Naive B cell (primary cell): ENCODE measurements at places on chromosomes 2 and 18. TPM values are rescaled to one million over a fixed set of nuclear protein-coding genes. Genes with fewer than 3 reads are reported as not detected.

The SERPINB12 gene
- polyA plus RNA-seq = not detected

- H3K27ac ChIP-seq = no peak overlapping the region
- H3K36me3 ChIP-seq = no peaks in the 10 kb centered on the region
- DNase-seq = no peak
- H3K27me3 ChIP-seq = no peaks in the 10 kb centered on the region
Observed at GRCh38 chr18:34873986-34874580, 164.0 kb downstream of the DTNA start.

DNA sequence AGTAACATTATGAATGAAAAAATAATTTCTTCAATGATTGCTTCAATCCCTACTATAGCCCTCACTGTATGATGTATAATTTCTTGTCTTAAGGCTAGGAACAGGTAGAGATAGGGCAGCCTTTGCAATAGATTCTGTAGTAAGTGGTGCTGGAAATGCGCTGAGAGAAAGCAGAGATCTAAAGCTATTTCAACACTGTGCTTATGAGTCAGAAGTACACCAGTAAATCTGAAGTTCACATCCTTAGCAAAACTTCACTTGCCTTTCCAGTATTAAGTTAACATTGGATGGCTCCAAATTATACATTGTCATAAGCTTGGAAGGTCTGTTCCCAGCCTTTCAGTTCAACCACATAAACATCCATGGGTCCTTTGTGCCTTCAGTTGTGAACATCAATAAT is 178.2 kb upstream of the EPHA4 start:
- H3K27ac ChIP-seq = no peak overlapping the region
- H3K36me3 ChIP-seq = no peaks in the 10 kb centered on the region
- no peaks in the 10 kb centered on the region for H3K27me3 ChIP-seq

GRCh38 chr18:68694316-68694715 is 20.6 kb downstream of the TMX3 start:
- no peak for DNase-seq
- H3K27me3 ChIP-seq = no peaks in the 10 kb centered on the region
- no peak overlapping the region for H3K4me3 ChIP-seq
- H3K36me3 ChIP-seq = peaks cover 14% of the 10 kb centered on the region
- no peaks in the 10 kb centered on the region for H3K4me1 ChIP-seq
